ENCODE measurements at places on chromosomes 7 and 10. TPM values are rescaled to one million over a fixed set of nuclear protein-coding genes. Genes with fewer than 3 reads are reported as not detected.

GRCh38 chr10:113939212-113939860 is 84.9 kb downstream of the NHLRC2 start:
- DNase-seq: no peak

TMEM229A gene
- total RNA-seq: not detected

- peak; percentile 87 for DNase-seq
Measured at GRCh38 chr7:74083117-74083876, at the start of gene LIMK1. Gene LIMK1 (plus strand): TSS chr7:74083804. CDS start chr7:74083991, 187 bp downstream.

DNA sequence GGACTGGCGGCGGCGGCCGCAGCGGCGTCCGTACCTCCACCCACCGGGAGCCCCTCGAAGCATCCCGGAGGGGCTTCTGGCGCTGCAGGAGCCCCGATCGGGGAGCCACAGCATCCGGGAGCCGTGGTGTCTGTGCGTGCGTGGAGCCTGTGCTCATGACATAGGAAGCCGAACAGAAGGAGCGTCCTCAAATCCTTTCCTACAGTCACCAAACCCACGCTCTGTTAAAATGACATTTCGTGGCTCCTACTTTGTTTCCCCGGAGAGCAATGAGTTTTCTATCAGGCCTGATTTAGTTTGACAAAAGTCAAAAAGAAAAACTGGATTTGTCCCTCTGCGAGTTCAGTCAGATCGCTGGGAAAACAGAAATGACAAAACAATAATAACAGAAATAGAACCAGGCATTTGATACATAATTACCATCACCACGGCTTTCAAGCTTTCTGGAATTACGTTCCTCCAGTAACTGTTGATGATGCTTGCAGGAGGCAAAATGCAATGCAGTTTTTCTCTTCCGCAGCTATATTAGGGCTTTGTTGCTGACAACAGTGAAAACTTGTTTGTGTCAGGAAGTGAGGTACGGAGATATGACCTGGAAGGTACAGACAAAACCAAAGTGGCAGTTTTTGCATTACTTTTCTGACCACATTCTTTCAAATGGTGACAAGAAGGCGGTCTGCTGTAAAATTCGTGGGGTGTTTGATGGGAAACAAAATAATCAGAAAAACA is 219.3 kb upstream of the MKLN1 start:
- peak; percentile 64 for DNase-seq

GRCh38 chr7:36021367-36021766 is 131.7 kb upstream of the EEPD1 start:
- no peak for DNase-seq

DNA sequence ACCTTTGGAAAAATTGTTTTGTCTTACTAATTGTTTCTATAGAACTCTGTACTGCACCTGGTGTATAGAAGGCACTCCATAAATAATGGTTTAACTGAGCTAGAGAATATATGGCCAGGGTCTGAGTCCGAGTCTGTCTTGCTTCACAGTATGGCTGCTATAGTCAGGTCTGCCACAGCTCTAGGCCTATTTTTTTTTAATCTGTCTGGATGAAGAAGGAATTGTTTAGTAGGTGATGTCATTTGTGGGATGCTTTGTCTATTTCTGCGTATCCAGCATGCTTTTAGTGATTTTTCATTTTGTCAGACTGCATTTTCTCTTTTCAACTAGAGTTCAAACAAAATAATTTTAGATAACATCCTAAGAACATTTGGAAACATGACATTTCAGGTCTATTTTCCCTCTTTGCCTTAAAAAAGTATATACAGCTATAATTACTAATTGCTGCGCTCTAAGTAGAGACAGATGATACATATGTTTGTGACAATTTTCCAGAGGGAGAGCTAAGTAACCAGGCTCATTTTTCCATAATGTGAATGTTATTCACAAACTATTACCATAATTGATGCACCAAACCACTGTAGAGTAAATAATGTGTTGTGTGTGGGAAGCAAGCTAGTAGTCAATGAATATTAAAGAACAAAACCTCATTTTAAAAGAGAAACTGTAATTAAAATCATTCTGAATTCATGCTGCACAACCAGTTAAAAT is 361.7 kb downstream of the AUTS2 start:
- DNase-seq: no peak

LIPM gene
- not detected for total RNA-seq

SEMA3C gene
- total RNA-seq: 30.2 TPM

EIF4H gene
- total RNA-seq: 223 TPM

- no peak for DNase-seq
Measured at GRCh38 chr7:22445853-22446252, 54.1 kb downstream of the STEAP1B start.

CLDN3 gene
- total RNA-seq: 0.17 TPM

DENND2A gene
- 8.7 TPM for total RNA-seq

DNA sequence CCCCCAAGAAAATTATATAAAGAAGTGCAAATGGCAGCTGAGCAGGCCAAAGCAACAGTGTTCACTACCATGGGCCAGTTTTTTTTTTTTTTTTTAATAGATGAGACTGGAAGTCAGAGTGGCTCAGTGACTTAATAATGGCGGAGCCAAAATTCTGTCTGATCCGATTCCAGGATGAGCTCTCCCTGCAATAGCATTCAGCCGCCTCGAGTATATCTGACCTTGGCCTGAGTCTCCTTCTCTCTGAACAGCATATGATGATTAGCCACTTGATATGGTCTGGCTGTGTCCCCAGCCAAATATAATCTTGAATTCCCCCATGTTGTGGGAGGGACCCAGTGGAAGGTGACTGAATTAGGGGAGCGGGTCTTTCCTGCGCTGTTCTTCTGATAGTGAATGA is 76.7 kb upstream of the PRLHR start:
- DNase-seq: no peak

- DNase-seq: no peak
Measured at GRCh38 chr10:7297094-7297493, 113.7 kb downstream of the SFMBT2 start.

GRCh38 chr7:94530109-94530508 is 20.5 kb downstream of the CASD1 start:
- DNase-seq: no peak

SYT15B gene
- 0.36 TPM for total RNA-seq

DNA sequence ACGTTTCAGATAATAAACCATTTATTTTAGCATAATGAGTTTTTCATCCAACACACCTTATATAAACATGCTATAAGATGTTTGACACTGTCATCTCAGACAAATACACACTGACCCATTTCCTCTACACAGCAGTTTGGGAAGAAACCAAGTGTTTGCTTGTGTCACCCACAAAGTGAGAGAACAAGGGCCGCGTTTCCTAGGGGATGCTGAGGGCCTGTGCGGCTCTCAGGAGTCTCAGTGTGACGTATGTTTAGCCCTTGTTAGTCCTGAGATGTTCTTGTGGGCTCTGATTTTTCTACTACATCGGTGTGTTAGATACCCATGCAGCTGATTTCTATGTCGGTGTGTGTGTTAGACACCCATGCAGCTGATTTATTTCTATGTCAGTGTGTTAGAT is 266.3 kb downstream of the DIP2C start:
- DNase-seq: no peak

DNA sequence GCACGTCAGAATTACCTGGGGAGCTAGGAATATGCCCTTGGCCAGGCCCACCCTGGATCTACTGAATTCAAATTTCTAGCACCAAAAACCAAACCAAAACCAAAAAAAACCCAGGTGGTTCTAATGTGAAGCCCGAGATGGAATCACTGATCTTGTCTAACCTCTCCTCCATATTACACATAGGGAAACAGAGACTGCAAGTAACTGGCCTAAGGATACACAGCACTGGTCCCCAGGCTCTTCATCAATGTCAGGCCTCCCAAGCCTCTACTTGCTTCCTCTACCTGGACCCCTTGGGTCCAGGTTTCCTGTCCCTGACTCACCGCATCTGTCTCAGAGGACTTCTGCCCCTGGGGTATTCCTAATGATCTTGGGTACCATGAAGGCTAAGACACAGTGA is 30.7 kb downstream of the ZCCHC24 start:
- DNase-seq: no peak

DNA sequence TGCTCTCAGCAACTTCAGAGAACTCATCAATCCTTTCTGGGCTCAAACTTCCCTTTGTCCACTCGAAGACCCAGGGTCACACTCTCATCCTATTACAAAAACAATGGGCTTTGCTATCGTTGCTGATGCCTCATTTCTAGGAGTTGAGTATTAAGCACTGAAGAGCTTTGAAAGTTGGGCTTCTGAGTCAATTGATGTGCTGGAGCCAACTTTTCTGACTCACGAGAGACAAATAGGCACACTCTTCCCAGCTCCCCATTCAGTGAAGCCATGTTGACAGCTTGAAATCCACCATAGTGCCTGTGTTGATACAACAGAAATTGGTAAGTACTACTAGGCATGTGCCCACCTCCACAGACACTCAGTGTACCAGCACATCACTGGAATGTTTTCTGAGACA is 97.5 kb upstream of the PRSS58 start:
- no peak for DNase-seq

AASS gene
- 4.8 TPM for total RNA-seq

- DNase-seq: no peak
Measured at GRCh38 chr10:83165265-83165664, 974.0 kb upstream of the GHITM start.

- no peak for DNase-seq
Measured at GRCh38 chr10:3874990-3875841, 90.2 kb upstream of the KLF6 start.

C10orf105 gene
- total RNA-seq: not detected

GNGT1 gene
- total RNA-seq: not detected

- no peak for DNase-seq
Measured at GRCh38 chr7:116777651-116778281, 84.6 kb upstream of the CAPZA2 start.

DNA sequence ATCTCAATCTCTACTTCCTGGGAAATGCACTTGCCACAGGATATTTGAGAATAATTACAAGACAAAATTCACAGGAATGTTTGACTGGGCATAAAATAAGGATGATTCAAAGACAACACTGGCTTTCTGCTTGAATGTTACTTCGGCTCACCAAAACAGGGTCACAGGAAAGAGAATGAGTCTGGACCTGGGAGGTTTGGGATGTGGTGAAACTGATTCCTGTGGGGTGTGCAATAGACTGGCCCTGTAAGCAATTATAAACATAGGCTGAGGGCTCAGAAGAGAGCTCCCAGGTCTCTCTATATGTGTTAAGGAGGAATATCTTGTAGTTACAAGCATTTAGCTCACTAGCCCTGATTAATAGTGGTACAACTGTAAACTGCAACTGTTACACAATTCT is 613.9 kb upstream of the CELF2 start:
- DNase-seq: no peak

DNA sequence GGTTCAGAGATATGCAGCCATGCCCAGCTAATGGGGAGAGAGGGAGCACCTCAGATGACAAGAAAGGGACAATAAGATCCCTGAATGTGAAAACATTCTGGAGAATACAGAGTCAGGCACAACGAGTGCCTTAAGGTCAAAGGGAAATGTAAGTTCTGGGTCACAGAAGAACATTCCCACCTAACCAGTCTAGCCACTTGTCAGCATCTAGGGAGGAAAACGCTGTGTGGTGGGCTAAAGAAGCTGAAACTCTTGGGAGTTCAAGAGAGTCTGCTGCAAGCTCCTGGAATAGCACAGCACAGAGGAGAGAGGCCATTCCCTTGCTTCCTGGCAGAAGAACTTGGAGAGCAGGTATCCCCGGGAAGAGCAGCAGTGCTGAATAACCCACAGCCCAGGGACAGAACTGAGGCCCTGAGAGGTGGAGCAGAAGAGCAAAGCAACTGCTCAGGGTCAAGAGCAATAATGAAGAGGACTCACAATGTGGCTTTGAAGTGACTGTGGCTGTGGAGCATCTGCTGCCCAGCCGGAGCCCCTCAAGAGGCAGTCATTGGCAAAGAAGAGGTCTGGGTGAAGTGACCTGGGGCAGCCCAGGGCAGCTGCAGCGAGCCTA is 182.3 kb downstream of the NPSR1 start:
- no peak for DNase-seq

DNA sequence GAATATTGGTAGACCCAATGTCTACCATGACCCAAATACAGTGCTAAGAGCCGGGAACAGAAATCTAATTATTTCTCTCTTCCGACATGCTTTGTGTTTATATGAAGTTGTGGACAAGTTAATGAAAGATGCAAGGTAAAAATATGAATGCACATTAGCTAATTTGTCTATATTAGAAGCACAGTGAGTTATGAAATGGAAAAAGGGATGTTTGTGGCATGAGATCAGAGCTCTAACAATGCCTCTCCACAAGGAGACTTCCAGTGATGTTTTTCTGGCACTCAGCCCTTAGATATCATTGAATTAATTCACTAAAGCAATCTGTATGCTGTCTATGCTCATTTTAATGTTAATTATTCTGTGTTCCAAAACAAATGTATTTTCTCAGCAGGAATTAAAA is 897.2 kb downstream of the CNTNAP2 start:
- DNase-seq: no peak

DNA sequence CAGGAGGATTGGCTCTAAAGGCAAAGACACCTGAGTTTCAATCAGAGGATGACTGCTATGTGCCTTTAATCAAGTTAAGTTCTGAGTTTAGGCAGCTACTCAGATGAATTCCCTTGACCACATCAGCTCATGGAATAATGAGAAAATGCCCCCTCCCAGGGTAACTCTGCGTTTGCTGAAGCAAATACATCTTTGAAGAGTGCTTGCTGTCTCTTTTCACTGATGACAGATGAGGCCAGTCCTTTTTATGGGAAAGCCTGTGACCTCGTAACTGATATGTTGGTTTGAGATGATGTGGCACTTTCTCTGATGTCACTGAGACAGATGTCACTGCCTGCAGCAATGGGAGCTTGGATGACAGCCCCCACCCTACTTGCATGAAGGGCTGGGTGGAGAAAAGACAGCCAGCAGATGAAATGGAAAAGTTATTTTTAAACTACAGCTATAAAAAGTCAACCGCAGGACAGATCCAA is 43.7 kb upstream of the DGKI start:
- peak; percentile 76 for DNase-seq

DNA sequence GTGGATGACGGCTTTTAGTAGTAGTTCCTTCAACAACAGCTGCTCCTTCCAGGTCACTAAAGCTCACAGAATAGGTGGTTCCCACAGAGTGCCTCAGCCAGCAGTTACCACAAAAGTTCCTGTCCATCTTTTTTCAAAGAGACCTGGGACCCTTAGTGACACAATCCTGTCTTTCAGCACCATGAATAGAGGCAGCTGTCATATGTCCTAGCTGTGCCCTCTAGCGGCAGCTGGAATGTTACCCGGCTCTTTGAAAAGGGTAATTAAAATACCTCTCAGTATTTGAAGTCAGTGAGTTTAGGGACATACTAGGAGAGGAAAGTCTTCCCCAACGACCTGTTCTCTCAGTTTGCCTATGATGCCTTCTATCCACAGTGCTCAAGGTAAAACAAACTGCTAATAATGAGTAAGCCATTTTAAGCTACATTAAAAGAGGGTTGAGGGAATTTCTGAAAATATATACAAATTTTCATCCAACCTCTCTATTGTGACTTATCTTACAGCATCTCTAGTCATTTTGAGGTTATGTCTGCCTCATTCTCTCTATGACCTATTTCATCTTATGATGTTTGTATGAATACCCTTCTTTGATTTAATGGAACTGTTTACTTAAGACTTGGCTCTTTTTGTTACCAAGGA is 290.8 kb downstream of the NXPH1 start:
- no peak for DNase-seq

- DNase-seq: no peak
Measured at GRCh38 chr7:78301407-78301806, 502.8 kb downstream of the PHTF2 start.

NUTM2E gene
- total RNA-seq: 0.30 TPM

SMO gene
- 1.4 TPM for total RNA-seq
